ENCODE measurements at places on chromosomes 5 and 9.

DNA sequence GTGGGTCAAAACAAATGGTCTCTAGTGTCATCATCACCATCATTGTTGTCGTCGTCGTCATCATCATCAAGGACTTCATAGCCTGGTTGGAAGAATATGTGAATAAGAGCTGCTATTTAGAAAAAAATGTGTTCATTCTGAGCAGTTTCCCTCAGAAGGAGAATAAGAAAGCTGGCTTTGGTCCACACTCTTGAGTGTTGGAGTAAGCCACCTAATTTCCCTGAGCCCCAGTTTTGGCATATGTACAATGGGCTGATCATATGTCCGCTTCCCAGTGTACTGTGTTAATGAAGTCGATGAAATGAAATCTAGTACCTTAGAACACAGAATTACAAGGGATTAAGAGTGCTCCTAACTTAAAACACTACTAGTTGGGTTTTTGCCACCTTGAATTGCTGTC, 545.5 kb downstream of the CCDC171 start:
- DNase-seq: no peak

- no peak for DNase-seq
These were observed 7.5 kb upstream of the ANKRD33B start for GRCh38 chr5:10556289-10556807.

GRCh38 chr5:133788121-133788520, 175.8 kb upstream of the FSTL4 start:
- DNase-seq: no peak

- DNase-seq: no peak
These were observed 490.8 kb downstream of the TLE4 start for GRCh38 chr9:80062567-80062966.

GRCh38 chr9:77839459-77840140, 191.5 kb upstream of the GNA14 start:
- no peak for DNase-seq

DNA sequence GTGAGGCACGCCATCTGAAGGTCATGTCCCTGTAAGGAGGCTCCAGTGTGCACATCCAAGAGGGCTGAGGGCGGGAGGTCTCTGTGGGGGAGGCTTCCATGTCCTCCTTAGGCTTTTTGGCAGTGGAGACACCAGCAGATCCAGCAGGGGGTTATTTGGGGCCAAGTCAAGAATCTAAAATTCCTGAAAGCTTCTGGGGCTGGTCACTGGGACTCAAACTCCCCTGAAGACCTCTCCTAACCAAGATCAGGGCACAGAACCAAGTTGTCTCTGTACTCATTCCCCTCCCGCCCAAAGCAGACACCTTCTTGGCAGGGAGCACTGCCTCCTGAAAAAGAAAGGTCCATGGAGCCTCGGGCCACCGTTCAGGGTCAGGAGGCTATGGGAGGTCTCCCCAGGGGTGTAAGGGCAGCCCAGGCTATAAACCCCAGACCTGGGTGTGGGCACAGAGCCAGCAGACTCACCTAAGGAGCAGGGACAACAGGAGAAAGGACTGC, 127.4 kb upstream of the ADRA1B start:
- no peak for DNase-seq

- DNase-seq: no peak
These were observed 66.9 kb downstream of the SKIC3 start for GRCh38 chr5:95487880-95488279.

GRCh38 chr5:152164860-152165259, 240.2 kb upstream of the GLRA1 start:
- DNase-seq: no peak

- no peak for DNase-seq
These were observed 4.7 kb downstream of the CFAP77 start for GRCh38 chr9:132414731-132415130.

DNA sequence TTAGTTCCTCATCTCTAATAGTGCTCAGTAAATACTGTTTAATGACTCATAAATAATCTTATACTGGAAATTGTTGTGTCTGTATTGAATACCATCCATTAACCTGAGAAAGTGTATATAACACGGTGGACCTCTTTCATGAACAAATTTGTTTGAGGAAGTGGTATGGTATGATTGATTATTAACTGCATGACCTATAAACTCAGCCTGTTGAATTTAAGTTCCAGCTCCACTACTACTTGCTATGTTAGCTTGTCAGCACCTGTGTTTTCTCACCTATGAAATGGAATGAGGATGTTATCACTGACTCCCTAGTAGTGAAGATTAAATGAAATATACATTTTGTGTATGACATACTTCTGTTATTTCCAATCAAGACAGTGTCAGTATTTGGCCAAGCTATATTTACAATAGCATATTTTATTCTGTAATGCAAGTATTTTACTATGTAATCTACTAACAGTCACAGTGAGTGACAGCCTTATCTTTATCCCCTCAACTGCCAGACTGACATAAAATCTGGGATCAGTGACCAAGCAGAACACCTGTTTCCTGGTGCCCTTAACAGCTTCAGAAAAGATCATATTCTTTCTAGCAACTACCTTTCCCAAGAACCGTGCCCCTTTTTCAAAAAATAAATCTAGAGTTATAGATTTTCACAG, 77.3 kb upstream of the ITGA1 start:
- no peak for DNase-seq

GRCh38 chr9:105191508-105192121, 52.8 kb upstream of the SLC44A1 start:
- DNase-seq: no peak

GRCh38 chr5:82111191-82111590, 139.4 kb downstream of the ATG10 start:
- DNase-seq: no peak

DNA sequence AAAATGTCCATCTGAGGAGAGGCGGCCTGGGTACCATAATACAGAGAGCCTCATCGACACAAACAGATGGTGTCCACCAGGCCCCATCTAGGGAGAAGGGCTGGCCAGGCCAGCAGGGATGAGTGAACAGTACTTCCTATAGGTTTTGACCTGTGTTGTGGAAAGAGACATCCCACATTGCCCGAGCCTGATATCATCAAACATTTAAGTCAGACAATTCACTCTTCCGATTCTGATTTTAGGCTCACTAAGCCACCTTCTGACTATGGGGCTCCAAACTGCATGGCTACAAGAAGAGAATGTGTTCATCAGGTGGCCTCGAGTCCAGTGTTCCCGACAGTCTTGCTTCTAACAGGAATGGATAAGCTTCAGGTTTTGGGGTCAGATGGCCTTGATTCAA, 38.9 kb downstream of the SLC22A5 start:
- DNase-seq: no peak

- DNase-seq: no peak
These were observed 4.5 kb downstream of the NFIB start for GRCh38 chr9:14309403-14309802.

DNA sequence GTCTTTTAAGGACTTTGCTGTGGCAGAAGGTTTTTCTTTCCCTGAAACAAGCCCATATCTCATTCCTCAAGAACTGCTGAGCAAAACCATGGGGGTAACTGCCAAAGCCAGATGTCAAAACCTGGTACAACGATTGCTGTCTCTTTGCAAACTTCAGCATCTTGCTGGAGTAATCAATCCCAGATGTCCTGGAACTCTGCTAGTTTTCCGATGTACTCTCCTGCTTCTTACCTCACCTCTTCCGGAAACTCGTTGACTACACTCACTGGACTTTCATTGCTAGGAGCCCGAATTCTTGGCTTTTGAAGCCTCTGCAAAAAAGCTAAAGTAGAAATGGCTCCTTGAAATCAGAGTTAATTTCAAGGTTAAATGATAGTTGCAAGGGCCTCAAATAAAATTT, 23.3 kb downstream of the RAD1 start:
- no peak for DNase-seq

DNA sequence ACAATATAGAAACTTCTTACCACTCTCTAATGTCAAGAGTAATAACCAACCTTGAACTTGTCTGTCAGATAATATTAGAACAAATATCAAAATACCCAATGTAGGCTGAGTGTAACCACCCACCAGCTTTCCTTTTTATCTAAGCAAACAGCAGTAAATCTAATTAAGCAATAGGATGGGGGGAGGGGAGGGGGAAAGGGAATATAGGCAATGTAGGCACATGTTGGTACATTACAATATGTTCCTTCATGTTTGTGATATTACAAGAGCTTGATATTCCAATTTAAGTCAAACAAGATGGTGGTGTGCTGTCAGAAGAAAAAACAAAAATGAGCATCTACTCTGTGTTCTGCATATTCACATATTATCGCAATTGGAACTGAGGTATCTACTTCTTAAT, 158.2 kb downstream of the DENND1A start:
- DNase-seq: no peak

DNA sequence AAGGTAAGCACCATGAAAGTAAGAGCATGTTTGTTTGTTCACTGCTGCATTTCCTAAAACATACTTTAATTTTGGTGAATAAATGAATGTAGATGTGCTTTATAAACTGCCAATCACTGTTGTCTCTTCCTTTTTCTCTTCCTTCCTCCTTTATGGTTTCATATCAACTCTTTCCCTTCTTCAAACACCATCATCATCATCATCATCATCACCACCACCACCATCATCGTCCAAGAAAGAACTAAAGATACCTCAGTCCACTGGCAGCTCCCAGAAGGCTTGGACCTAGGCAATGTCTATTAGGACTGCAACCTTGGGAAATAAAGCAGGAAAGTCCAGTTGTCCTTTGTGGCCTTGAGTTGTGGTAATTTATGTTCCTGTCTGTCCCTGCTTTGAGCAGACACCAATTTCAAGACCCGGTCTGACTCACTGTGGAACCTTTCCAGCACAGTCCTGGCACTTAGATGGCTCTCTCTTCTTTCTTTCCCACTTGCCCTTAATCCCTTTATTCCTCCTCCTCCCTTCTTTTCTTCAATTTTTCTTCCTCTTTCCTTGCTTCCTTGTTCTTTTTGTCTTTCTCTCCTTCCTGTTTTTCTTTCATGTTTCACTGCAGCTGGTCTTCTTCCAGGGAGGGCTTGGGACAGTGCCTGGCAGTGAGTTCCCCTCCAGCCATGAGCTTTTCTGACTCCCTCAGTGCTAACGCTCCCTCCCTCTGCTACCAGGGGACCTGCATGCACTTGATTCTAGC, 99.3 kb downstream of the ANGPTL2 start:
- no peak for DNase-seq

GRCh38 chr5:60020457-60020856, 126.9 kb upstream of the PDE4D start:
- DNase-seq: no peak

GRCh38 chr5:174052636-174053035, 7.1 kb downstream of the NSG2 start:
- no peak for DNase-seq

DNA sequence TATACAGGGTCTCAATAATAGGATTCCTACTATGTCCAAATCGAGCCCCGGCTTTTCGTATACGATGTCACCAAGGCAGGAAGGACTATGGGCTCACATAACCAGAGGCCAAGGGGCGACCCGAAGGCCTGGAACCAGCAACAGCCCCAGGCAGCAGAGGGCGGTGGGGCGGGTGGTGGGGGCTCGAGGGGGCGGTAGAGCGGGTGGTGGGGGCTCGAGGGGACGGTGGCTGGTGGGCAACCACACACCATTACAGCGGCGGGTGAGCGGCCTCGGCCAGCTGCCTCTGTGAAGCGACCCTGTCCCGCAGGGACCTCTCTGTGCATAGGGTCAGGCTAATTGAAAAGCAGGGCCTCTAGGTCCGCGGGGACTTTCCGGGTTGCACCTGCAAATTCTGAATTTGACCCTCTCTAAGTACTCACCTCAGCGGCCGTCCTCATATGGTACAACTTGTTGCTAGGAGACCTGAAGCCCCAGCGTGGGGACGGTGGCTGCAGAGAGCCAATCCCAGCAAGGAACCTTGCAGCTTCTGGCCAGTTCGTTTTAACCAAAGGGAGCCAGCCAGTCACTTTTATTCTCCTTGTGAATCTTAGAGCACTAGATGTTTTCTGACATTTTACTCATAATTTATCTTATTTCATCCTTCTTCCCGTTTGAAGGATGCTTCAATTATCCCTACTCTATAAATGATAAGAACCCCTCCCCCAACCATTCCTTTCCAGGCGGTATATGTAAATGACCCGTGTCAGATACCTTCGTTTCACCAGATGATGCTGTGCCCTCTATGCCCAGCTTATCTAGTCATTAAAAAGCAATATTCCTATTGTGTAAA, at the start of gene NME5:
NME5 (minus strand) TSS at position 480 of the 832 bp plus-strand sequence. CDS start 648 bp downstream, outside the sequence.
- DNase-seq: peak; percentile 38

GRCh38 chr9:79989079-79989478, 417.3 kb downstream of the TLE4 start:
- DNase-seq: no peak

DNA sequence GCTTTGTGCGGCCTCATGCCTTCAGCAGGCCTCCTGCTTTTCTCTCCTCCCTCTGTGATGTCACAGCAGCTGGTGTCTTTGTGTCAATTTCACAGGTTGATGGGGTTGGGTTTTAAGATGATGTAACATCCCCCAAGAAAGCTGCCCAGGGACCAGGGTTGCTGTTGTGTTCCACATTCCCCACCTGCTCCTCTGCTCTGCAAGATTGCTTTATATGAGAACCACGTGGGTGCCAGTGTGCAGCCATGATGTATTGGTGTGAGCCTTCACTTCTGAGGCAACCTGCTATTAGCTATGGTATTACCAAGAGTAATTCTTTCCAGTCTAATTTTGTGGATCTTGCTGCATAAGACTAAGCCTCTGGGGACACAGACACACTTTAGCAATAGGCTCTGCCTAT, 213.0 kb upstream of the ADAMTS16 start:
- no peak for DNase-seq

GRCh38 chr9:123081824-123082223, 48.4 kb downstream of the GPR21 start:
- DNase-seq: no peak

GRCh38 chr9:97630591-97630990, 2.6 kb downstream of the TSTD2 start:
- no peak for DNase-seq

GRCh38 chr9:131669269-131670157, 70.4 kb downstream of the RAPGEF1 start:
- no peak for DNase-seq

- DNase-seq: no peak
These were observed 92.3 kb upstream of the FANCC start for GRCh38 chr9:95409650-95410426.

- DNase-seq: peak; percentile 70
These were observed 136.5 kb upstream of the ABCA1 start for GRCh38 chr9:105064248-105065097.

- DNase-seq: no peak
These were observed 53.8 kb downstream of the NFIB start for GRCh38 chr9:14260101-14260500.

GRCh38 chr5:107505763-107506534, 164.8 kb downstream of the EFNA5 start:
- peak; percentile 20 for DNase-seq

Measured in NCI-H510A (cell line).